ENCODE measurements at places on chromosomes 7 and 10.
A peak's percentile ranks its signal among the peaks of the same experiment; 100 is the strongest.

GRCh38 chr7:21934808-21935207 lies 10.9 kb downstream of the CDCA7L start:
- no peak for DNase-seq

DNA sequence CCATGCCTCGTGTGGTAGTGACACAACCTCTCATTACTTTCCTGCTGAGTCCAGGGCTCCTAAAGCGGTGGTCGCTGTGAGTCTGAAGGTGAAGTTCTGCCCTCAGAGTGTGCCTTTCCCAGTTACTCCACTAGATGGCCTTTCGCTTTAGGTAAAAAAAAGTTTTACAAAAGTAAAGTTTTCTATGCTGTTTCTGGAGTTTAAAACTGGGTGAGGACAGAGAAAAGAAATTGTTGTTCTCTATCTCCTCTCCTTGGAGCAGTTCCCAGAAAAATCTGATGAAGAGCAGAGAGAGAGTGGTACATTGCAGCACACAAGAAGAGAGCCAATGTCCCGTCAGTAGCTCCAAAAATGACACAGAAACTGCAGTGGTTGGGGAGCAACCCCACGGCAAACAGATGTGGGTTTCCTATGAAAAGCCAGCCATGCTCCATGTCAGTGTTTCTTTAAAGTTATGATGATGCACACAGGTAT lies 257.1 kb downstream of the GLI3 start:
- no peak for DNase-seq

- peak; percentile 82 for DNase-seq
Measured at GRCh38 chr7:44631458-44632115, 25.2 kb downstream of the OGDH start.

GRCh38 chr7:81111358-81111757 lies 192.5 kb upstream of the SEMA3C start:
- no peak for DNase-seq

DNA sequence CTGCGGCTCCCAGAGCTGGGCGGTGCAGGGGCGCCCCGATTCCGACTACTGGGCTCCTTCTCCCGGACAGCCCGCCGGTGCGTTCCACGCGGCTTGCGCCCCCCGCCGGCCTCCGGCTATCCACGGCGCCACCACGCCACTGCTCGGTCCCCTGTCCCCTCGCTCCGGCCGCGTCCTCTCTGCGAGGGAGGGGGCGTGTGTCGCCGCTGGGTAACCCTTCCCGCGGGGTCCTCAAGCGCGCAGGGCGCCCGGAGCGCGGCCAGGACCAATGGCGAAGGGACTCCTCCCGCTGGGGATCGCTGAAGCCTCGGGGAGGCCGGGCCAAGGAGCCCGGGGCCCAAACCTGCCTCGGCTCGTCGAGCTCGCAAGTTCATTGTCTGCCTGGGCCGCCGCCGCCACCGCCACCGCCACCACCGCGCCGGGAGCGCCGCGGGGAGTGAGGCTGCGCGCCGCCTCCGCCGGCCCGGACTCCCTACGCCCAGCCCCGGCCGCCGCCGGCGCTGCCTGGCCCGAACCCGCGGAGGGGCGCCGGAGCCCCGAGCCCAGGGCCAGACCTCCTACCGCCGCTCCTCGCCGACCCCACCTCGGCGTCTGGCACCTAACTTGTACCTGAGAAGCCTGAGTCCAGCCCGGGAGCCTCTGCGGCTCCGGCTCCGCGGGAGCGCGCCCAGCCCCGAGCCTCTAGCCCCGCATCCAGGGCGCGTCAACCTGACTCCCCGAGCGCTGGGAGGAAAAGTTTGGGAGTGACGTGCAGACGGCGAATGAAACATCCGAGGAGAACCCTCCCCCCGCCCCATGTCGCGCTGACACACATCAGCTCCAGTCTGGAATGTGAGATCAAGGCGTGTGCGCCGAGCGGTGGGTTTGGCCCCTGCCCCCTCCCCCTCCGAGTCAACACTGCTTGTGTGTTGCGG lies at the start of gene CHST15:
Gene CHST15 (minus strand): TSS at position 739 of the 914 bp plus-strand sequence. CDS start 47,386 bp downstream, outside the sequence.
- peak; percentile 12 for DNase-seq

DNA sequence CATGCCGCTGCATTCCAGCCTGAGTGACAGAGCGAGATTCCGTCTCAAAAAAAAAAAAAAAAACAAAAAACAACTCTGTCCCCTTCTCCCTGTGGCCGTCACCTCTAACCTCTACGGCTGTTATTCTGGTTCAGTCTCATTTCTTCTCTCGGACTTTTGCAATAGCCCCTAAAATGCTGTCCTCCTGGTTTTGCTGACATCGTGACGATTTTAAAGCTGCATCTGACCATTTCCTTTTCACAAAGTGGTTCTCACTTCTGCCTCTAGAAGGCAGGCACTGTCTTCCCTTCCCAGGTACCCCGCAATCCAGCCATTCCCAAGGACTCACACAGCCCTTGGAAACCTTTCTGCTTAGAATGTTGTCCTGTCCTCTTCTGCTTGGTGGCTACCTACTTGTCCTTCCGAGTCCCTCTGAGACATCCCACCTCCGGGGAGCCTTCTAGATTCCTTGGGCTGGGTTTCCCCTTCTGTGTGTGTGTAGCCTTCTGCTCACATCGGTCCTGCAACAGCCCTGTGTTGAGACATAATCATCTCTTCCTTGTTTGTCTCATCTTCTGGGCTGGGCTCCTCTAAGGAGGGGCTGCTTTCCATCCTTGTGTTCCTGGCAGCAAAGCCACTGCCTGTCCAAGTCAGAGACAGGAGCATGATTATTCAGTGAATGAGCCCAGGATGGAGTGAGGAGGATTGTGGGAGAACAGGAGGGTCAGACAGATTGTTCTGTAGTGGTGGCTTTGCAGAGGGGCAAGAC lies 83.1 kb downstream of the GRK5 start:
- DNase-seq = no peak
